Activated CD4-positive, alpha-beta T cell treated with anti-CD3 and anti-CD28 coated beads, Interleukin-2, Interleukin-6, amounts not matched to agents 100 ng/mL and 50 ng/mL, durations not matched to agents 16 hours and 8 hours (primary cell): ENCODE measurements at places on chromosomes 3 and 15.

GRCh38 chr3:185188816-185189215, 36.0 kb upstream of the C3orf70 start:
- no peak for DNase-seq

GRCh38 chr3:154728285-154728684, 298.3 kb upstream of the GPR149 start:
- DNase-seq = no peak

DNA sequence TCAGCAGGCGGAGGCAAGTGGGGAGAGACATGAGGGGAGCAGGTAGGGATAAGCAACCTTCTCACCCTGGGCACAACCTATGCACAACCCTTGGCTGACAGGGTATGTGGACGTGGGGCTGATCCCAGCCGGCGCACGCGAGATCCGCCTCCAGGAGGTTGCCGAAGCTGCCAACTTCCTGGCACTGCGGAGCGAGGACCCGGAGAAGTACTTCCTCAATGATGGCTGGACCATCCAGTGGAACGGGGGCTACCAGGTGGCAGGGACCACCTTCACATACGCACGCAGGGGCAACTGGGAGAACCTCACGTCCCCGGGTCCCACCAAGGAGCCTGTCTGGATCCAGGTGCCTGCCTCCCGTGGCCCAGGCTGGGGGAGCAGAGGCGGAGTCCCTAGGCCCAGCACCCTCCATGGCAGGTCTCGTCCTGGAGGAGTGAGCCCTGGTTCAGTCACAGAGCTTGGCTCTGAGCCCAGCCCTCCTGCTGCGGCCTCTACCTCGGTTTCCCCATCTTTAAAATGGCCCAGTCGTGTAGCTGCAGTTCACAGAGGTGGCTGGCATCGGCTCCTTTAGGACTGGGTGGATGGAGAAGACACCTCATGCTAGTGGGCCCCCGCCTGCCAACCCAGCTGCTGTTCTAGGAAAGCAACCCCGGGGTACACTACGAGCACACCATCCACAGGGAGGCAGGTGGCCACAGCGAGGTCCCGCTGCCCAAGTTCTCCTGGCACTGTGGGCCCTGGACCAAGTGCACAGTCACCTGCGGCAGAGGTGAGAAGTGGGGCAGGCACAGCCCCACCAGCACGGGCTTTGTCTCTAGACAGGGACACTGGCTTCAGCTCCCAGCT, 96.0 kb downstream of the TBC1D2B start:
- no peak for DNase-seq

GRCh38 chr3:196458063-196458462, 25.8 kb upstream of the UBXN7 start:
- no peak for DNase-seq

GRCh38 chr15:61794276-61794675, 266.0 kb downstream of the VPS13C start:
- no peak for DNase-seq

GRCh38 chr15:89293012-89293411, 41.6 kb downstream of the POLG start:
- DNase-seq = no peak

- peak; percentile 90 for DNase-seq
Measured at GRCh38 chr15:44545913-44546802, 9.2 kb downstream of the EIF3J start.

GRCh38 chr3:157475921-157476414, 27.2 kb downstream of the VEPH1 start:
- DNase-seq = no peak

DNA sequence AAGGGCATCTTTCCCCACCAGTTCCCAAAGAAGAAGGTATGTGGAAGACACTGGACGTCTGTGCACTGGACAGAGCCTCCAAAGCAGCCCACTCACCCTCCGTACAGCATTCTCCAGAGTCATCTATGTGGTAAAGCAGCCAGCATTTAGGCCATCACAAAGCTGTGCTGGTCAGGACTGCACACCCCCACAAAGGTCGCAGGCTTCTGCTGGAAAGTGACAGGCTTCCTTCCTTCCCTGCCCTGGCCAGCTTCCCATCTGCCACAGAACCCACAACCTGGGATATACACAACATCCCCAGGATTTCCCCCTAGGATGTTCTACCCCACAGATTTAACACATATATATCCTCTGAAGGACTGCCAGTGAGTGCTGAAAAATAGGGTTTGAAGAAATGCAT, 64.6 kb upstream of the GALNT15 start:
- no peak for DNase-seq

GRCh38 chr15:76470691-76471090, 134.1 kb downstream of the ISL2 start:
- no peak for DNase-seq

DNA sequence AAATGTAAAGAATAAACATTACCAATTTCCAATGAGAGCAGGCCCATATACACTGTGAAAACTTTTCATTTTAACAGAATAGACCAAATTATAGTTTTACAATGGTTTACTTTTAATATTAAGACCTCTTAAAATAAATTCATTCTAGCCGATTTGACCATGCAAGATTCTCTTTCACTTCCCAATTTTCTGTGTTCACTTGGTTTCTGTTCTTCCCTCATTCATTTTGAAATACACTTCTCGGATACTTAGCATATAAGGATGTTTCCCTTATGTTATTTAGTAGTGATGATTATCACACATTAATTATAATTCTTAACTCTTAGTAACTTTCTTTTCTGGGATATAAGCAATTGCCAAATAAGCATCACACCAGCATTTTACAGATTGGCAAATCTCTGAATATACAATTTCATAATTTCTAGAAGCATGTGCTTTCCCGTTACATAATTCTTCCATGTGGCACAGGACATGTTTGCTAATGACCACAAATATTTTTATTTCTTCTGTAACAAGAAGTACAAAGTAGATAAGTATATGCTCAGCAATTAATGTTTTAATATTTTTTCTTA, 13.9 kb downstream of the OR5H15 start:
- no peak for DNase-seq

DNA sequence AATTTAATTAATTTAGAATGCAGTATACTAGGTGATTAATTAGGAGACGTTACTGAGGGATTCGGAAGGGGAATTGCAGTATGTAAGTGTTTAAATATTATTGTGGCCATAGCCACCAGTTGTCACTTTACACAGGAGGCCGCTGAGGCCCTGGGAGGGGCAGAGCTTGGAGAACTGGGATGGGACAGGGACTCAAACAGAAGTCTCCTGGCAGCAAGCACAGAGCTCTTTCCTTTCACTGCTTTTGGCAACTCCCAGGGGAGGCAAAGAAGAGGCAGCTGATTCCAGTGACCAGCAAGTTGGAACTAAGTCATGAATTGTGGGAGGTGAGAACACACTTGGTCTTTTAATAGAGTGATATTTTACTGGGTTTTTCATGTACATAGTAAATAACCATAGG, 248.6 kb downstream of the RPLP1 start:
- DNase-seq = no peak

GRCh38 chr3:103048068-103048722, 613.4 kb downstream of the ZPLD1 start:
- DNase-seq = no peak

DNA sequence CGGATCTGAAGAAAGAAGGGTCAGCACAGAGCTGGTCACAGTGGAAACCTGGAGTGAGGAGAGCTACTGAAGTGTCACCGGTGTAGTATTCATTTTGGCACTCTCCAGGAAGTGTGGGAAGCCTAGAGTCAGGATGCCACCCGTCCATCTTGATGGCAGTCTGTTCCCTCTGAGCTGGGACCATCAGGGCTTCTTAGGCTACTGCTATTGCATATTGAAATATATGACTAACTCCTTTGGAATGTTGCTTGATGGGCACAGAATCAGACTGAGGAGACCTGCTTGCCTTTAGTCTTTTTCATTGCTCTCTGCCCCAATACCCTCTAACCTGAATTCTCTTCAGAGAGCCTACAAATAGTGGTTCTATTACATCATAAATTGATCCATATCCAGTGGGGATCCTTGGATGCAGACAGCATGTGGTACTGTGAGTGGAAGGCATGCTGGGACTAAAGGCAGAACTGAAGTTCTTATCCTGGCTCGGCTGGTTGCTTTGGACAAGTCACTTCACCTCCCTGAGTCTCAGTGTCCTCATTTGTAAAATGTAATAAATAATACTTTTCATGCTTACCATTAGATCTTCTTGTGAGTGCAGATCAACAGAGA, 143.5 kb downstream of the PDE8A start:
- no peak for DNase-seq

DNA sequence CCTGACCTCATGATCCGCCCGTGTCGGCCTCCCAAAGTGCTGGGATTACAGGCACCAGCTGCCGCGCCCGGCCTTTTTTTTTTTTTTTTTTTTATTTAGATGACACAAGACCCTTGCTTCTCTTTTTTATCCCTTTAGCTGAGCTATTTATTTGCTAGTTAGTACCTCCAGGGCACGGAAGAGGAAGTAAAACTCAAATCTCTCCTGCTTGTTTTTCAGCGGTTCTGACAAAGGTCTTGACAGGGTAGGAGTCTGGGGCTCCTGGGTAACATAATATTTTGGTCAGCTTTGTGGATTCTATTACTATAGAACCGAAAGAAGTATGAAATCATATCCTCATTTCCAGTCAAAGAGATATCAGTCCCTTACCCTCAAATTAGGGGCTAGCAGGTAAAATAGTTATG, 44.0 kb upstream of the ETV5 start:
- peak; percentile 69 for DNase-seq

GRCh38 chr3:173021547-173022185, 119.4 kb downstream of the SPATA16 start:
- DNase-seq = no peak

- DNase-seq = no peak
Measured at GRCh38 chr3:147940405-147941193, 531.4 kb downstream of the ZIC1 start.

DNA sequence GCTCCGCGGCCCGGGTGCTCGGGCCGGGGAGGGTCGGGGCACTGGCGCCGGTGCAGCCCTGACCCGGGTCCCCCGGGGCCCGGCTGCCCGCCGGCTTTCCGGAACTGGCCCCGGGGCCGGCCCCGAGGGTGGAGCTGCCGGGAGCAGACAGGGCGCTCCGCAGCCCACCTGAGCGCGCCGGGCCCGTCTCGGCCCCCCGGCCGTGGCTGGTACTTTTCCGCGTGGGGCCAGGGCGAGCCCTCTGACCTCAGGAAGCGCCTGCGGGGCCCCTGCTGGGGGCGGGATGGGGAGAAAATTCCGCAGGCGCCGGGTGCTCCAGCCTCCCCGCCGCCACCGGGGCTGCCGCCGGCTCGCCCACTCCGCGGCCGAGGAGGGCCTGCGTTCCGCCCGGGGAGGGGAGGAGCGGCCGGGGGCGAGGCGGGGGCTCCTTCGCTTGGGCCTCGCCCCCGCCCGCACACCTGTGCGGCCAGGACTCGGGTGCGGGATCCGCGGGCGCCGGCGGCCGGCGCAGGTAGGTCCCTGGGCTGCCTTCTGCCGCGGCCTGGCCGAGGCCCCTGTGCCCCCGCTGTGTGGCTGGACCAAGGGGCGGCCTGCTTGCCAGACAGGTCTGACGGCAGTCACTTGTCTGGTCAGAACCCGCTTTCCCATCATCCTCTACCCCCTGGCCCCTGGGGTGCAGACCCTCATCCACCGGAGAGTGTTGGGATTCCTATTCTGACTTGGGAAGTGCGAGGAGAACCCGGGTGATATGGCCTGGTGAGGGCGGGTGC, 3.5 kb downstream of the FURIN start:
- DNase-seq = peak; percentile 36

GRCh38 chr15:52870015-52870414, 79.9 kb upstream of the ONECUT1 start:
- no peak for DNase-seq

DNA sequence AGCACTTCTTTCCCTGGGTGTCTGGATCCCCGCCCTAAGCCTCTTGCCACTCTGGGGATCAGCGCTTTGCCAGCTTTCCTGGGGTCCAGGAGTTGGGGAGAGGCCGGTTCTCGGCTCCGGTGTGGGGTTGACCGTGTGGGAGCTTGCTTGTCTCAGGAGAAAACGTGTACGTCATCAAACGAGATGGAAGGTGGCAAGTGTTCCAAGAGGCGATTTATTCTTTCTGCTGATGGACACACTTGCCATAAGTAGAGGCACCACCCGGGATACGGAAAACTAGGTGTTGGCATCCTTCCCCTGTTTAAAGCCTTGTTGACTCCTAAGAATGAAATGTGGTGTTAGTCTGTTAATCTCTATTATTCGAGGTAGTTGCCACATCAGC, 295 bp downstream of the ZWILCH start:
- no peak for DNase-seq

- DNase-seq = peak; percentile 60
Measured at GRCh38 chr3:187066228-187066995, 72.9 kb downstream of the RPL39L start.

DNA sequence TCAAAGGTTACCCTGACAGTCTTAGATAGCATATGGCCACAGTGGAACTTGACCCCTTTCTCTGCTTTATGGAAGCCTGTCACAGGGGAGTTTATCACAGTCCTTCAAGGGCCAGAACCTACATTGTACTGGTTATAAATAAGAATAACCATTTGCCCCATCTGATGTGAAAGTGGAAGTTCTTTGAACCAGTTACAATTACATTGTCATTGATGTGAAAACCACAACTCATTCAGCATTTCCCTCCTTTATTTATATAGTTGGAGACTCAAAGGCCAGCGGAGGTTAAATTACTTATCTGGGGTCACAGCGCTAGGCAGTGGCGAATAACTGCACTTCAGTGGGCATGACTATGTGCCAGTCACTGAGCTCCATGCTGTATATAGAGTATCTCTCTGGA, 60.5 kb upstream of the TBC1D5 start:
- DNase-seq = no peak

- no peak for DNase-seq
Measured at GRCh38 chr15:88725305-88726210, 77.7 kb upstream of the ACAN start.

DNA sequence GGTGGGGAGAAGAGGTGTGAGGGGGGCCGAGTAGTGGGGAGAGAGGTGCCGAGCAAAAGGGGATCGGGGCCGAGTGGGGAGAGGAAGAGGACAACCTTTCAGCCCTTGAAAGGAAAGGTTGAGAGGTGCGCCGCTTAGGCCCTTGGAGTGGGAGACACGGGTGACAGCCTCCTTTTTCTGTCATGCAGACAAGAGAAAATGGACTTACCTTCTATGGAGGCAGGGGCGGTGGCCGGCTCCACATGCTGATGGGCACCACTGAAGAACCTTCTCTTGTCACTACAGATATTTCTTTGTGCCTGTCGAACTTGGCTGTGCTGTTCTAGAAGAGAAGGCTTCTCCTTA, 421 bp downstream of the KLHL18 start:
- peak; percentile 26 for DNase-seq

- DNase-seq = no peak
Measured at GRCh38 chr3:114104414-114104813, 47.9 kb downstream of the QTRT2 start.
